KG1 (cell line): ENCODE measurements at places on chromosomes 13 and 19.

GRCh38 chr19:2032296-2032941 is 16.9 kb upstream of the BTBD2 start:
- peak; percentile 73 for DNase-seq

DNA sequence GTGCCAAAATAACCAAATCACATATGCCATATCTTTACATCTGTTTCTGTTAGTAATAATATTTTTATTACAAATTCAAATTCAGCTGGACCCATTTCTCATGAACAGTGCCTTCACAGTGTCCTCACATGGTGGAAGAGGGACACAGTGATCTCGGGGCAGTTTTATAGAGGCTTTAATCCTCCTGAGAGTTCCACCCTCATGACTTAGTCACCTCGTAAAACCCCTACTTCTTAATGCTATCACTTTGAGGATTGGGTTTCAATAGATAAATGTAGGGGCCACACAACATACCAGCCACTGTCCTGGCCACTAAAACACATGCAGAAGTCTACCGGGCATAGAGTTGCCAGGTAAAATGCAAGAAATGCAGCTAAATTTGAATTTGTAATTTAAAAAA is 201.5 kb downstream of the MYO16 start:
- DNase-seq = no peak

- no peak for DNase-seq
Observed at GRCh38 chr13:36515466-36515865, 83.2 kb downstream of the CCNA1 start.

DNA sequence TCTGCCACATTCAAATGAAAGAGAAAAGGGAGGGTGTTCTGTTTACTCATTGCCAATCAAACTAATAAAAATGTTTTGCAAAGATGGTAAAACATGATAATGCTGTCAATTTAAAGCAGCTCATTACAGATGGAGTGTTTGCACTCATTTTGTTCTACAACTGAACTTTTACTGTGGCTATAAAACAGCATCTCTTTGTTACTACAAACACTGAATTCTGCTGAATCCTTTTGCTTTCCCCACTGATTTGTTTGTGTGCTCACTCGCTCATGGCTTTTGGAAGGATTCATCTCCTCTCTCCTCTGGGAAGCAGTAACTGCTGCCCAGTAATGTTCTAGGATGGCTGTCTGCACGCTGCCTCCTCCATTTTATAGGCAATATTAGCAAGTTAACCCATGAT is 434.5 kb downstream of the PCDH9 start:
- no peak for DNase-seq

- no peak for DNase-seq
Observed at GRCh38 chr13:27792393-27793218, at the start of gene GSX1. Gene GSX1 (plus strand): TSS chr13:27792483. CDS start chr13:27792691, 208 bp downstream.

GRCh38 chr13:51192348-51192747 is 29.9 kb upstream of the FAM124A start:
- DNase-seq = no peak

DNA sequence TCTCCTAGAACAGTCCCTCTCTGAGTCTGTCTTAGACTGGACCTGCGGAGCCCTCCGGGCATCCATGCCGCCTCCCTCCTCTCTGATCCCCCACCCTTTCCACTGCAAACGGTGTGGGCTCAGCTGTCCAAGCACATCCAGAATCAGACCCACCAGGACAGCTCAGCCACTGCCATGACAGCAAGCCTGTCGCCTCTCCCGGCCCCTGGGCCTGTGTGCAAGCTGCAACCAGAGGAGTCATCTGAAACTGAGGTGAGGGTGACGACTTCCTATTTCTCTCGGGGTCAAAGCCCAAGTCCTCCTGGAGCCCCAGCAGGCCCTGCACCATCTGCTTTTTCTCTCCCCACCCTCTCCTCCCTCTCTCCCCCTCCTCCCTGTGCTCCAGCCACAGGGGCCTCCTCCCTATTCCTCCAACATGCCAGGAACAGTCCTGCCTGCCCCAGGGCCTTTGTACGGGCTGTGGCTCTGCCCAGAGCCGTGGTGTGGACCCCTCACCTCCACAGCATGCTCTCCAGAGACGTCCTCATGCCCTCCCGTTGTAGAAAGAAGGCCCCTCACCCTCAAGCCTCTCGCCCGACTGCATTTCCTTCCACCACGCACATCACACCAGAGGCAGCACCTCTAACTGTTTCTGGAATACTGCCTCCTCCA is 23.5 kb upstream of the MYDGF start:
- no peak for DNase-seq

- no peak for DNase-seq
Observed at GRCh38 chr13:98476106-98476505, 100.8 kb downstream of the STK24 start.

- no peak for DNase-seq
Observed at GRCh38 chr19:19615086-19615485, 3.4 kb downstream of the PBX4 start.

GRCh38 chr13:111329641-111330040 is 9.2 kb downstream of the TEX29 start:
- DNase-seq = no peak

DNA sequence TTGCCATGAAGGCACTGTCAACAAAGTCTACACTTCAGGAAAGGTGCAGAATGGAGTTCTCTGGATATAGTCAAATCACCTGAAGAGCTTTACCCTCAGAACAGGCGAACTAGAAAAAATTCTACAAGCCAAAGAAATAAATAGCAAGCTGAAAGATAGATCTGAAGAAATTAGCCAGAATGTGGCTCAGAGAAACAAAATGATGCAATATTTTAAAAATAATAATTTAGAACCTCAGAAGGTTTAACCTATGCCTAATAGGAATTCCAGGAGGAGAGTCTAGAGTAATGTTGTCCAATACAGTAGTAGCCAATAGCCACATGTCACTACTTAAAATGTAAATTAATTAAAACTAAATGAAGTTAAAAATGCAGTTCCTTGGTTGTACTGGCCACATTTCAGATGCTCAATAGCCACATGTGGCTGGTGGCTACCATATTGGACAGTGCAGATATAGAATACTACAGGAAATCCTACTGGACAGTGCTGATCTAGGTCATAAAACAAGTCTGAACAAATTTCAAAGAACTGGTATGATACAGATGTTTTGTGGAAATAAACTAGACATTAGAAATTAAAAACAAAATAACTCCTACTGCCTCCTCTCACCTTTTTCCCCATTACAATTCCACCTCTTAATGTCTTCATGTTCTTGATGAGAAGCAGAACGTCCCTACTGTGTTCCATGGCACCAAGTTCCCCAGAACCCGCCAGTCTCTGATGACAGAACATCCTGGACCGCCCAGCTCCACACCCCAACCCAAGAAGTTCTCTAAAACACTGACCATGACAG is 679 bp upstream of the CDADC1 start:
- DNase-seq = peak; percentile 63
